ENCODE measurements at places on chromosomes 11 and 22.

- no peak for DNase-seq
Observed at GRCh38 chr11:120184371-120184945, 26.4 kb upstream of the OAF start.

DNA sequence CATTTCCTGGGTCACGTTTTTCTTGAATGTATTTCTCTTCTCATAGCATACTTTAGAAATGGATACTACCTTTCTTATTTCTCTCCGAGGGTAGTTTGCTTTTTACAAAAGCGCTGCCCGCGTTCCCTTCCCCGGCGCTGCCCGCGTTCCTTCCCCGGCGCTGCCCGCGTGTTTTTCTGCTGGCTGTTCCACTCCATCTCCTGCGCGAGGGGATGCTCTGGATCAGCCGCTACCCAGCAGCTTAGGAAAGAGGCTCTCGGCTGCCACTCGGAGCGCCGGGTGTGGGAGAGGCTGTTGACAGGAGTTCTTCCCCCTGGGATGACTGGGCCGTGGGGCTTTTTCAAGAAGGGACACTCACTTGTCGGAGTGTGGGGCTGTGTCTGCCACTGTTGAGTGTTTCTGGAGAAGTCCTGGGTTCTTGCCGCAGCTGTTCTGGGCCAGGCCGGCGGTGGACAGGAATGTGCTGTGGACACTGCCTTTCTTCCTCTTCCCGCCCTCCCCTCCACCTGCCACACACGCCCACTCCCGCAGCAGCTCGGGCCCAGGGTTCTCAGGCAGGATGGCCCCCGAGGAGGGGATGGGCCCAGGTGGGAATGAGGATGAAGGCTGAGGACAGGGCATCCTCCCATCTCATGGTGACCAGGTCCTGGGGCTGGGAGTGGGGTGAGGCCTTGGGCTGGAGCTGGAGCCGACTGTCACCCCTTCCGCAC is 30.6 kb downstream of the GLB1L2 start:
- DNase-seq = no peak

- no peak for DNase-seq
Observed at GRCh38 chr11:2537896-2538724, 93.3 kb downstream of the KCNQ1 start.

GRCh38 chr11:69105461-69106030 is 50.2 kb upstream of the SMIM38 start:
- DNase-seq = no peak

- no peak for DNase-seq
Observed at GRCh38 chr11:61869429-61869707, 22.0 kb downstream of the FADS3 start.

DNA sequence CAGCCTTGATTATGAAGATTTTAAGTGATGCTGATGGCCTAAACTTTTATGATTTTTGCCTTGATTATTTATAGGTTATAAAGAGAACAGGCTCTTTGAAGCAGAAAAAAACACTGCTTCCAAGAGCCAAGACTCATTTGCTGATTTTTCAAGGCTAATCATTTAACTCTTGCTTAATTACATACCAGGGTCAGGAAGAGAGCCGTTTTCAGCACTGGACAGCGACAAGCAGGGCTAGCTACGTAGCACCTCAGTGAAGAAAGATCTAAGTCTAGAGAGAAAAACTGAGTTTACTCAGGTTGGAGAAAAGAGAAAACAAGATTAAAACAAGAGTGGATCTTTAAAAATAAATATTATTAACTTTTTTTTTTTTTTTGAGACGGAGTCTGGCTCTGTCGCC is 615.4 kb upstream of the B3GAT1 start:
- peak; percentile 88 for DNase-seq

GRCh38 chr11:44842220-44842619 is 108.5 kb downstream of the TP53I11 start:
- DNase-seq = no peak

GRCh38 chr11:45250035-45250718 is 36.0 kb downstream of the SYT13 start:
- peak; percentile 49 for DNase-seq
